NCI-H1436 treated with DMSO at 0.1 percent for 48 hours (cell line): ENCODE measurements at places on chromosomes 5 and 9.

DNA sequence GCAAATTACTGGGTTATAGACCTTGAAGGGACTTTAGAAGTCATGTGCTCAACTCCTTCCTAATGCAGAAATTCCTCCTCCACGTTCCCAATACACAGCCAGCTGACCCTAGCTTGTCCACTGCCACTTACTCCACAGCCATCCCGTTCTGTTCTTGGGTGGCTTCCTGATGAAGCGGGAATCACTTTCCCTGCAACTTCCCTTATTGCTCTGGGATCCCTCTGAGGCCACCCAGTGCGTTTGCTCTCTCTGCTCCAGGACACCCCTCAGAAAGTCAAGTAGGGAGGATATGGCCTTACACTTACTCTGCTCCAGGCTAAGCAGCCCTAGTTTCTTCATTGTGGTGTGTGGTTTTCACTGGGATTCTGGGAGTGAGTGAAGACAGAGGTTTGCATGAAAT is 55.5 kb downstream of the GALNT12 start:
- no peak for DNase-seq

DNA sequence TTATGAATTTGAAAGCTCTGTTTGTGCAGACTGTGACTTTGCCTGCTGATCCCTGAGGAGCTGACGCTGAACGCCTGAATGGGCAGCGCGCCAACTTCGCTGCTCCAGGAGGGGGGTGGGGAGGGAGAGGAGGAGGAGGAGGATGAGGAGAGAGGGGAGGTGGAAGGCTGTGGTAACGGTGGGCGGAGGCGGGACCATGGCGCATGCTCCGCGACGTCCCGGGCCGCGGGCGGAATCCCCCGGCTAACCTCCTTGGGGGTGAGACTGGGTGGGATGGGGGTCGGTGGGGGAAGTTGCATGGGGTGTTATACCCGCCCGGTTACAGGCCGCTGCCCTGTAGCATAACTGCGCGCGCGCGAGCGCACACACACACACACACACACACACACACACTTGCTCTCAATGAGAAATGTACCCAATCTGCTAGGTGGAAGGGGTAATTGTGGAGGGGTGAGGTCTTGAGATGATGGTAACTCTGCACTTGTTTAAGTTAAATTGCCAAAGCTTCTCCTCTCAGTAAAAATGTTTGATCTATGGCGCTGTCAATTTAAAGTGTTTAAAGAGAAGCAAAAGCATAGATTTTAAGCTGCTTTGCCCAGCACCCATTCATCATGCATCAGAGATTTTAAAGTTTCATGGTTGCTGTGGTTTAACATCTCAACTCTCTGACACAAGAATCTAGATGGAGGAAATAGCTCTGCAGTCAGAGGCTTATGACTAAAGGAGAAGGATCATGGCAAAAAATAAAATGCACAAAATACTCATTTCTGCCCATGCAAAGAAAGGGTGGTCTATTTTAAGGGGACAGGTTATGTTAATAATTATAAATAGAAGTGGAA is 76.6 kb upstream of the TBCA start:
- DNase-seq: no peak

DNA sequence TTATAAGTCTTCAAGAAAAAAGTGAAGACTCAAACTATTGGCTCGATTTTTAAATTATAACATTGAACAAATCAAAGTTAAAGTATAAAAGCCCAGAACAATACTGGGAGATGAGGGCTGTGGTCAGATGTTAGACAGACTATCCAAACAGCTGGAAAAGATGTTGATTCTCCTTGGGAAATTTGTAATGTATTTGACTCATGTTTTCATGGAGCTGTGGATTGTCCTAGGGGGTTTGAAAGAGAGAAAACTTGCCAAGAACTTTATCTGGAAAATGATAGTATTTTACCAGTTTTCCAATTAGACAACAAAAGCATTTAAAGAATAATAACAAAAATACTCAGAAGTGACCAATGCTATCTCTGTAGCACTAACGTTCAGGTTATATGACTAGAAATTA is 339.2 kb downstream of the ARL15 start:
- DNase-seq: no peak

- DNase-seq: no peak
Measured at GRCh38 chr5:149273950-149274349, 2.3 kb downstream of the AFAP1L1 start.

GRCh38 chr9:88180081-88180765 is 41.9 kb upstream of the SPATA31C2 start:
- no peak for DNase-seq

GRCh38 chr5:19988457-19988856 is 457 bp upstream of the CDH18 start:
- no peak for DNase-seq

DNA sequence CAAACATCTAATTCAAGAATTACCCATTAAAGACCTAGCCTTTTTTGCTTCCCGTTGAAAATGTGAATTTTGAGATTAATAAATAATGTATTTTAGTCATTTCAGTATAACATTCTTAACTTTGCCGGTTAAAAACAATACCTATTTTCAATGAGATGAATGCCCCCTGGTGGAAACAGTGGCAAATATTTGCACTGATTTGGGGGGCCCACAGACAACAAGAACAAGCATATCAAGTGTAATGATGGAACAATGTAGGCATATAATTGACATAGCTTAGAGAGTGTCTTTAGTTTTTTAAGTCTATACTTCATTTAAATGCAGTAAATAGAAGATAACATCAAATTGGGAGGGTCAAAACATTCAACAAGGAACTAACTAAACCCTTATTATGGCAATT is 111.9 kb downstream of the NTRK2 start:
- no peak for DNase-seq

DNA sequence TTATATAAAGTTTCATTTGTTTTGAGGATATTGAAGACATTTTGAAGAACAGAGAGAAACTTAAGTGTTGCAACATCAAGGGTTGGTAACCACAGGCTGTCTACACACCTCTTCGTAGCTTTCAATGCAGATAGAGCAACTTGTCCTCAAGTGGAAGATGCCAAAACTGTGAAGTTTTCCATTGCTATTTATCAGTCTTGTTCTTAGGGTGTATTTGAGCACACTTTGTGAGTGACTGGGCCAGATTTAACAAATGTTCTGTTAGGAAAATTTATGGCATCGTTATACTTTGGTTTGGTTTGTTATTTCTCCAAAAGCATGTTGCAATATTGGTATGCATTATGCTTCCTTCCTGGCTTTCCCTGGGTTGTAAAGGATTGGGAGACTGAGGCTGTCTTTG is 31.6 kb downstream of the NNT start:
- no peak for DNase-seq

DNA sequence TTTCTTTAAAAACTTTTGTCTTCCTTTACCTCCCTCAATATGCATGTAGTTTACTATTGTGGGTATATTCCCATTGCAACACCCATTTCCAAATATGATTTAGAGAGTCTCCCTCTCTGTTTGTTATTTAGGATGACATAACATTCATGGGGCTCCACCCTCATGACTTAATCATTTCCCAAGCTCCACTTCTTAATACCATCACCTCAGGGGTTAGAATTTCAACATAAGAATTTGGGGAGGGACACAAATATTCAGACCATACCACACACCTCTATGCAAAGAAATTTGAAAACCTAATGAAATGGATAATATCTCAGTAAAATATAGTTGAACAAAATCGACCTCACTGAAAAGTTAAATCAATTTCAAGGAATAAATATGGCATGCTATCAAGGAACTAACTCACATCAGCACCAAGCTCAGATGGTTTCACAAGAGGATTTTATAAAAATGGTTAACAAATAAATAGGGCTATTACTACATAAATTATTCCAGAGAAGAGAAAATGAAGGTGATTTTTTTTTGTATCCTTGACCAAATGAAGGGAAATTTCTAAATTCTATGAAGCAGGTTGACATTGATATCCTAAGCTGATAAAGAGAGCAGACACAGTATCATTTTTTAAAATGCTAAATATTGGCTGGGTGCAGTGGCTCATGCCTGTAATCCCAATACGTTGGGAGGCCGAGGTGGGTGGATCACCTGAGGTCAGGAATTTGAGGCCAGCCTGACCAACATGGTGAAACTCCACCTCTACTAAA is 20.2 kb upstream of the UBTD2 start:
- DNase-seq: no peak
